ENCODE measurements at places on chromosomes 12 and 14.
A peak's percentile ranks its signal among the peaks of the same experiment; 100 is the strongest.

DNA sequence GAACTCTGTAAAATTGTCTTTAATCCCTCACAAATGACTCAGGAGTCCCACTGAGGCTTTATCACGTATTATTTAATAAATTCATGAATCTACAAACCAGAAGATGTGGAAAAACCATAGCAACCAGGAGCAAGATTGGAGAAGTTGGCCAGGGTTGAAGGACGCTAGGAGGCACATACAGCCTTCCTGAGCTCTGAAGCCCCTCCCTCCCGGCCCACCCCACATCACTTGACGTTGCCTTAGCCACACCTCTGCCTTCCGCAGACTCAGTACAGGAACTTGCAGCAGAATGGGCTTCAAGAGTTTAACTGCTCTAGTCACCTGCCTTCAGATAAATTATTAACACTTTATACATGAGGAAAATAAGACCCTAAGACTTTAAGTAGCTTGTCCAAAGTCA is 33.9 kb downstream of the SLC35F4 start:
- no peak for DNase-seq

DNA sequence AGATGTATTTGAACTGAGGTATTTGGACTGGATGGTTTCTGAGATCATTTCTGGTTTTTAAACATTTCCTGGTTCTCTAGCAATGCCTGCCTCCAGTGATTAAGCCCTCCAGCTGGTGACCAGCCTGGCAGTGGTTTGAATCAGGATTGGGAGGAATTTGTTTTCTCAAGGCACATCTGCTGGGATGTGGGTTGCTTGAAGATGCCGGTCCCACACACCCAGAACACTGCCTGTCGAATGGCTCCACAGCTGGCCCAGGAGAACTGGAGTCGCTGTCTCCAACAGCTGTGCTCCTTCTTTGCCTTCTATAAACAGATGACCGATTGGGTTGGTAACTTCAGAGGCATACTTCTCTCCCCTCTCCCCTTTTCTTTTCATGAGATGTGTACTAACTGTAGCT is 258.0 kb upstream of the DDHD1 start:
- DNase-seq = no peak

DNA sequence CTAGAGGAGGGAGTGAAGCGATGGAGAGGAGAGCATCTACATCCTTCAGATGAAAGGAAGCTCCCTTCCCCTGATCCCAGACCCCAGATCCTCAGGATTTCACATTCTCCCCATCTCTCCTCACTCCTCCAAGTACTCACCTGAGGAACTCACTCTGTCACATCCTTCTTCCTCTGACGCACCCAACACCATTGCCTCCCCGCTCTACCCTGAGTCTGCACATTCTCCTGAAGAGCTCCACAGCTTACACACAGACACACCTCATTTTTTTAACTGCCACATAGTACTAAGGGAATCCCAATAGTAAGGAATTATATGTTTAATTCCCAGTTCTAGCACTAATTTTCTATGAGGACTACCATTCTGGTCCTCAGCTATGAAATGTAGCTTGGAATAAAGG is 16.3 kb upstream of the METTL17 start:
- DNase-seq = no peak

DNA sequence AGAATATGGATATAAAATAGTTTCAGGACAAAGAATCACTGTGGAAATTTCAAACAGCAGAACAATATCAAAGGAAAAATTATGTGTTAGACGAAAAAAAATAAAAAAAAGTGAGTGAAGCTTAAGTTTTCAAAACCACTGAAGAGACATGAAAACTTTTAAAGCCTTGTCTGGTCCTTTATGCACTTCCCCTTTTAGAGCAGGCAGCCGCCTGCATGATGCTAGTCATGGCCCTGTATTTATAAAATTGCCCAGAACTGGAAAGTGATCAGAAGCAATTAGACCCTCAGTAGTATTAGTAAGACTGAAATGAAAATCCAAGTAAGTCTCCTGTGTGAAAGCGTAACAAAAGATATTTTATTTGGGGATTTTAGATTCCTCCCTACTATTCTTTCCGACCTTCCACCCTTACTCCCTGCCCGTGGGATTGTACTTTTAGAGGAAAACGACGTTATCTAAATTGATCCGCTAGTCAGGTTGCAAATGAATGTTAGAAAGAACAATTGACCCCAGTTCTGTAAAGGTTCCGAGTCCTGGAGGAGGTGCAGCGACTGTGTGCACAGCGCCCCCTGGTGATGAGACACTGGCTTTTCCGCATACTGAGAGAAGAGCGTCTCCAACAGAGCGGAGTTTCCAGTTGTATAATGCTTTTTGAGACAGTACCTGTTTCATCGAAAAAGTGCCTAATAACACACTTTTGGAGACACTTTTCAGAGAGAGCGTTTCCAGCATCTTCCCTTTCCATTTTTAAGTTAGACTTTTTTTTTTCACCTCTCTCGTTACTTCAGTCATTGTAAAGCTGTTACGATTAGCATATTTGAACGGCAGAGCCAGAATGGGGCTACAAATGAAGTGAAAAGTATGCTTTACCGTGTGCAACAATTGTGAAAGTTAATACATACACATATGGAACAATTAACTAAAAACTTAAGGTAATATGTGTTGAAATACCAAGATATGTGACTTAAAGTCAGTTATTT is 12.4 kb downstream of the MGST1 start:
- no peak for DNase-seq

- no peak for DNase-seq
These were observed 129.2 kb upstream of the SLCO1B1 start for GRCh38 chr12:21001778-21002177.

GRCh38 chr14:102256716-102257115 is 48.2 kb downstream of the MOK start:
- DNase-seq = no peak

DNA sequence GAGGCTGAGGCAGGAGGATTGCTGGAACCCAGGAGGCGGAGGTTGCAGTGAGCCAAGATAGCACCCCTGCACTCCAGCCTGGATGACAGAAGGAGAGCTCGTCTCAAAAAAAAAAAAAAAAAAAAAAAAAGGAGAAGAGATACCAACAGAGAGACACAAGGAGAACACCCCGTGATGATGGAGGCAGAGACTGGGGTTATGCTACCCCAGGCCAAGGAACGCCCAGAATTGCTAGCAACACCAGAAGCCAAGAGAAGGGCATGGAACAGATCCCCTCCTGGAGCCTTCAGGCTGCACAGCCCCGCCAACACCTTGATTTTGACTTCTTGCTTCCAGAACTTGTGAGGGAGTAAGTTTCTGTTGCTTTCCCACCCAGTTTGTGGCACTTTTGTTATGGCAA is 148.0 kb upstream of the FOXN3 start:
- DNase-seq = no peak

- no peak for DNase-seq
These were observed 287.5 kb downstream of the KCNC2 start for GRCh38 chr12:74922117-74922516.

GRCh38 chr12:31206038-31206670 is 119.8 kb downstream of the SINHCAF start:
- DNase-seq = no peak

DNA sequence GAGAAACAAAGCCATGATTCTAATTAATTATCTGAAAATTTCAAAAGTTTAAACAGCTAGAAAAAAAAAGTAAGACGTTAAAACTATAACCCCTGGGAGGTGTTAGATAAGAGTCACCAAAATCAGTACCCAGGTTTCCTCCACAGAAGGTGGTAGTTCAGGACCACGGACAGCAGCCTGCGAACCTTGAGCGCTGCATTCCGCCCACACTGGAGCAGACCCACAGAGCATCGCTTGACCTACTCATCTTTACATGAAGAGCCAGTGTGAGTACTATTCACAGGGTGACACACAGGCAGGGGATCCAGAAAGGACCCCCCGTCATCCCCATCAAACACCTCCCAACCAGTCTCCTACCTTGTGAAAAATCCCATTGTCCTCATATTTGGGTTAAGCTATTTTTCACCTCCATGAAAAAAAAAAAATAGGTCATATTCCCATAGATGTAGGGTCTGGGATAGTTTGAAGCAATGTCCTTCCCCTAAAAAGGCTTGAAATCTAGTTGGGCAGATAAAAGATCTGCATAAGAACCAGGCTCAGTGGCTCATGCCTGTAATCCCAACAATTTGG is 8.8 kb upstream of the CHGA start:
- no peak for DNase-seq

- no peak for DNase-seq
These were observed 23.7 kb downstream of the SLC5A8 start for GRCh38 chr12:101186291-101186690.

DNA sequence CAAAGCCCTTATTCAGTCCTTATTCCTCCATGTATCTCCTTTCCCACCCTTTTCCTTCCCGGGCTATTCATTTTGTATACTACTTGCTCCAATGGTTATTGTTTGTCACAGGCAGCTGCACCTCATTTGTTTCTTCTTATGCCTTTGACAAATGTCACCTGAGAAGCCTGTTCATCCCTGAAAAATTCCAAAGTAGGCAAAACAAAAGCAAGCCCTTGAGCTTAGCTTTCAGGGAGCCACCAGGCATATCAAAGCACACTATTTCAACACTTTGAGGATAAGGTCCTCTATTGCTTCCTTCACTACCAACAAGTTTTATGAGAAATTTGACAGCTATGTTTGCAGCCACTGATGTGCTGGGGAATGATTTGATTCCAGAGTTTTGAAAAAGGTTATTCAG is 738.7 kb upstream of the LMO3 start:
- DNase-seq = no peak

DNA sequence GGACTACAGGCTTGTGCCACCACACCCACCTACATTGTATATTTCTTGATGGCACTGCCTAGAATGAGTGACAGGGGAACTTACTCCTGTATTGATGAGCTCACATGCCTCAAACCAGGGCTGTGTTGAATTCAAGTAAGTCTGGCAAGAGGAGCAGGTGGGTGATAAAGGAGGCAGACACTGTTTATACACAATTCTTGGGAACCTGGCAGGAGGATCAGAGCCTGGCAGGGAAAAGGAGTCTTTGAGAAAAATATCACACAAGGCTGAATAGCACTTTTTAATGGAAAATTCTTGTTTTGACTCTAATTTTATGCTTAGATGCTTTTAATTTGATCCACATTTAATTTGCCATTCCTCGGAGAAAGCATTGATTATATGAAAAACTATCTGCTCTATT is 293.1 kb upstream of the NPAS3 start:
- DNase-seq = no peak

DNA sequence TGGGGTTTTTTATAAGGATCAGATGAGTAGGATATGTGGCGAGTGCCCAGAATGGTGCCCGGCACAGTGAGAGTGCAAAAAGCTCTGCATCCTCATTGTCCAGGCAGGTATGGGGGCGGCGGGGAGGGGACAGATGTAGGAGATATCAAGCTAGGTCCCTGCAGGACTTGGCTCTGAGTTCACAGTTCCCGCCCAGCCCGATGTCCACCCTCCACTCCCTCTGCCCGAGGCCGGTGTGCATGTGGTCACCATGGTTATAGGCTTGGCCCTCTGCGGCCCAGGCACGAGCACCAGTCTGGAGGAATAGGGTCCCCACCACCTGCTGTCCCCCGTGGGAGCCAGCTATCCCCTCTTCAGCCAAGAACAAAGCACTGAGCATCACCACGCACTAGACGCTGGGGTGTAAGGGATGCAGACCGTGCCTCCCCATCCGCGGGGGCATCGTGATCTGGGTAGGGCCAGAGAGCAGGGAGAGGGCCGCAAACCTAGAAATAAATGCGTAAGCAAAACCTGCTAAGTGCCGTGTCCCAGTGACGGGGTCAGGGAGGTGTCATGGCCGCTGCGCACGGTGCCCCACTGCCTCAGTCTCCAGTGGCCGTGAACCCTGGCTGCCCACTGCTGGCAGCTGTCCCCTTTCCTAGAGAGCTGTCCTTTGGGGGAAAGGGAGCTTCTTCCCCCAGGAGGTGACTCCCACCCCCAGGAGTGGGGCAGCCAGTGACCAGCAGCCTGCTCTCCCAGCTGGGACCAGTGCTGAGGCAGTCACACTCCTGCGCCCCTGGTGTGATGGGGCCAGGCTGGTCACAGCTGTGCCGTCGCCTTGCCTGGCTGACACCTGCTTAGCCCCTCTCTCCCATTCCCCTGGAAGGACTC is 12.0 kb downstream of the RFLNA start:
- DNase-seq = no peak

DNA sequence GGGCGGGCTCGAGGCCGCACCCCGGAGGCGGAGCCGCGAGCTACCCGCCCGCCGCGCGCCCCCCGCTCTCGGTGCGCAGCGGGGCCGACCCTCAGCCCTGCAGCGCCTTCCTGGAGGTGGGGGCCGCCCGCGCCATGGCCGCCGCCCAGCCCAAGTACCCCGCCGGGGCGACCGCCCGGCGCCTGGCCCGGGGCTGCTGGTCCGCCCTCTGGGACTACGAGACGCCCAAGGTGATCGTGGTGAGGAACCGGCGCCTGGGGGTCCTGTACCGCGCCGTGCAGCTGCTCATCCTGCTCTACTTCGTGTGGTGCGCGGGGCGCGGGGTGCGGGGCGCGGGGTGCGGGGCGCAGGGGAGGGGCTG is at the start of gene P2RX2:
Gene P2RX2, plus strand, starts transcription at position 94 of the 361 bp plus-strand sequence. Its CDS starts 41 bp downstream, at position 135.
- DNase-seq = no peak

GRCh38 chr14:74574090-74574433 is 38.0 kb downstream of the LTBP2 start:
- peak; percentile 50 for DNase-seq

DNA sequence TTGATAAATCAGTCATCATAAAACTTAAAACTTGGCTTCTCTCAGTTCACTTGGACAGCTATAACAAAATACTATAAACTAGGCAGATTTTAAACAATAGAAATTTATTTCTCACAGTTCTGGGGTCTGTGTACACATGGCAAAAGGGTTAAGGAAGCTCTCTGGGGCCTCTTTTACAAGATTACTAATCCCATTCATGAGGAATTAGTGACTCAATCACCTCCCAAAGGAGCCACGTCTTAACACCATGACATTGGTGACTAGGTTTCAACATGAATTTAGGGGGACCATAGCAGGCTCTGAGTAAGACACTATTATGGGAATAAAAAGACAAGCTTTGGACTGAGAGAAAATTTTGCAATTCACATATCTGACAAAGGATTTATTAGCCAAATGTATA is 436.5 kb downstream of the PDZRN4 start:
- no peak for DNase-seq

- DNase-seq = no peak
These were observed 740.0 kb upstream of the TMEM132C start for GRCh38 chr12:127526925-127527324.

GRCh38 chr12:41190338-41190737 is 2.2 kb downstream of the PDZRN4 start:
- DNase-seq = no peak

- no peak for DNase-seq
These were observed 25.7 kb downstream of the CNOT2 start for GRCh38 chr12:70268972-70269371.

- DNase-seq = no peak
These were observed 434.5 kb downstream of the MDGA2 start for GRCh38 chr14:47240748-47241437.

GRCh38 chr12:98771811-98772752 is 127.0 kb downstream of the APAF1 start:
- no peak for DNase-seq

- DNase-seq = no peak
These were observed 1.2 kb downstream of the POU6F1 start for GRCh38 chr12:51216642-51217041.

GRCh38 chr12:109027767-109028166 is 6.9 kb upstream of the SVOP start:
- no peak for DNase-seq

GRCh38 chr14:69676723-69677122 is 65.3 kb downstream of the SUSD6 start:
- DNase-seq = no peak

GRCh38 chr12:46667551-46667950 is 158.2 kb downstream of the SLC38A4 start:
- no peak for DNase-seq
